ENCODE measurements at places on chromosomes 2 and 18. TPM values are rescaled to one million over a fixed set of nuclear protein-coding genes. Genes with fewer than 3 reads are reported as not detected.

SCYGR4 gene
- polyA plus RNA-seq = not detected

ARMC9 gene
- polyA plus RNA-seq = 0.92 TPM

ITGB6 gene
- not detected for polyA plus RNA-seq

ZNF396 gene
- 2.3 TPM for polyA plus RNA-seq

ESPNL gene
- polyA plus RNA-seq = not detected

PTPN18 gene
- 48.1 TPM for polyA plus RNA-seq

NDC80 gene
- polyA plus RNA-seq = 11.3 TPM

IKZF2 gene
- polyA plus RNA-seq = 36.7 TPM

ANKRD29 gene
- not detected for polyA plus RNA-seq

TDRD15 gene
- polyA plus RNA-seq = not detected

ABCG8 gene
- polyA plus RNA-seq = 0.09 TPM

FER1L5 gene
- polyA plus RNA-seq = 0.03 TPM

GNLY gene
- polyA plus RNA-seq = 6.4 TPM

DNA sequence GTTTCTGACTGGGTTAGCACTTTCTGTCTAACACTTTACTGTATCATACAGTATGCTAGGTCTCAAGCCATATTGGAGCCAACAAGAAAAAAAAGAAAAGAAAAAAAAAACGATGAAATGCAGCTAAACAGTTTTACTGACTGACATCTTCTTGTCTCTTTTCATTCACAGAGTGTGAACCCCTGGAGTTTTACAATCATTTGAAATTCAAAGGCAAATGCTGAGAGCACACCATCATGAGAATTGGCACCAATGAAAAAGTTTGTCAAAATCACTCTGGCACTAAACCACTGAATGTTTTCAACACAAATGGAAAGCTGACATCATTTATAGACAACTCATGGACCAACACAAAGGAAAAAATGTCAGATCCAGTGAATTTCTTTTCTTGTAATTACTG lies 513.3 kb downstream of the LRRTM4 start:
- DNase-seq = no peak

GRCh38 chr2:15711126-15711860 lies 119.6 kb downstream of the DDX1 start:
- DNase-seq = no peak

DNA sequence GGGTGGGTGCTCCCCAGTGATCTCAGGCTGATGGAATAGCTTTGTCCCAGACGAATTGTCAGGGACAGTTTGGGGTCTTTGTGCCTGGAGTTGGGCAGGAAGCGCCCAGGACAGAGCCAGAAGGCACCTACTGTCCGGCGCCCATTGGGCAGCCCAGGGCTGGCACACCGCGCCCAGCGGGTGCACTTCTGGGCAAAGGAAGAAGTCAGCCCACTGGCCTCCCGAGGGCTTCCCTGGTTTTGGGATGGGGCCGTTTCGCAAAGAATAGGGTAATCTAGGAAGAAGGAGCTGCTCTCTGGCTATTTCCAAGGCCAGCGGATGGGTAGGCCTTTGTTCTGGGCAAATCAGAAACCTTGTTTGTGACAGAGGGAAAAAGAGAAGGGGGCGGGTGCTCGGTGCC lies 3.5 kb upstream of the SIX2 start:
- no peak for DNase-seq

DNA sequence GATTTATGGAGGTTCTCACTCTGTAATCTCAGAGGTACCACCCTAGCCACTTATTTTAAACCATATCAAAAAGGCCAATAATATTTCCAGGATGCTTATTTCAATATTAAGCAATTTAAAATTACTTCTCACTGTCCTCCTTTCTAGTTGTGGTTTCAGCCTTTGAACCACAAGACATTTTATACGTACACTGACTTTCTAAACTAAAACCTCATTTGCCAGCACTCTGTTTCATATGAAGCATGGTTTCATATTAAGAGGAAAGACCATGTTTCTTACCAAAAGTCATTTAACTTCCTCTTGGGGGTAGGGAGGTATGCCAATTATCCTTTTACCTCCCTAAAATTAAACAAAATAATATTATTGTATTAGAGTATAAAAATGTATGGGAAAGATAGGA lies 399.8 kb downstream of the CDH7 start:
- no peak for DNase-seq

DNA sequence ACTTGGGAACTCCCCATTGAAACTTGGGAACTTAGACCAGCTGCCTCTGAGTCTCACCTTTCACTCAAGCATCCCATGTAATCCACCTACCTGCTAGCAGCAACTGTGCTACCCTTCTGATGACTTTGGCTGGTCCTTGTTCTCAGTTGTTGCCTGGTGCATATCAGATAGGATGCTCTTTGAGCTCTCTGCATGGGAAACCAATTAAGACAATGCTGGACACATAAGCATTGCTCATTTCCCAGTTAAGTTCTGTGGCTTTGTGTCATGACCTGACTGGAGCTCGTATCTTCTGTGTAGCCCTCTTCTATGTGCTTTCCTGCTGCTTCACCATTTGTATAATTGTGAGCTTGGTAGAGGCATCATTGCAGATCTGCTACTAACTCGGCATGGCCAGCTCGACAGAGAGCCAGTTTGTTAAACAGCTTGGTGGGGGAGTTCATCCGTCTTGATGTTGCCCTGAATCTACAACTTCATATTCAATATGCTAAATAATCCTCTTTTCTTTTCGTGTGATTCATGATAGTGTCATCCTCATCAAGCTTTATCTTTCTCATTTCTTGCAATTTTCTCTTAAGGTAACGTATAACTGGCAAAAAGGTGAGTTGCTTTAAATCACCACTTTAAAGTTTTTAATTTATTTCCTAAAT lies 447.5 kb upstream of the SLC14A2 start:
- DNase-seq = no peak

- no peak for DNase-seq
Observed at GRCh38 chr2:61016392-61017002, 1.0 kb upstream of the PEX13 start.

DNA sequence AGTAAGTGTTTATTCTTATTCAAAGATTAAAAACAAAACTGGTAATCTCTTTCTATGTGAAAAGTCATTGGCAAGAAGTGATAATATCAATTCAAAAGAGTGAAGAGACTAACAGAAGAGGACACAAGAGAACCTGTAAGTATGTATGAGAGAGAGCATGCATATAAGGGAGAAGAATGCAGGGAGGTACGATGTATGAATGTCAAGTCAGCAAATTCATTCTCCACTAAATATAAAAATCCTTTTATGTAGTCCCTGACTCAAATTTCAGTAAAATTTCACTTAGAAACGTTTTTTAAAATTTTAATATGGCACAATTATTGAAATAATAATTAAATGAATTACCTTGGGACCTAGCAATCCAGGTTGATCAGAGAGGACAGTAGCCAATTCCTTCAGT lies 55.3 kb downstream of the NCKAP1 start:
- no peak for DNase-seq

GRCh38 chr2:32229635-32230034 lies 35.1 kb downstream of the NLRC4 start:
- no peak for DNase-seq

DNA sequence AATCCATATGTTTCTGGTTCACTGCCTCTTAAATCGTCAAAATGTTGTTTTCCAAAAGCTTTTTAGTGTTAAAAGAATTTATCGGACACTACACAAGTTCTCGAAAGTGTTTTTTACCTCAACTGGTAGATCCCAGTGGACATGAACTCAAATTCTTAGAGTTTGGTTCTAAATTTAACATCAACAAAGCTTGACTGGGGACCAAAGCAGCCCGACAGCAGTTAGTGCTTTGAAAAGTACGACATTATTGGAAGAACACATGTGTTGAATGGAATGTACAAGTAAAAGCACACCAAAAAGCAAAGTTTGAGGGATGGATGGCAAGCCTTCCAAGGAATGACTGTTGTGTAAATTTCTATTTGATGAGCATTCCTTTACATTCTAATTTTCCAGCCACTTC lies 803.9 kb upstream of the POU3F3 start:
- no peak for DNase-seq

GRCh38 chr2:139529080-139529479 lies 748.9 kb upstream of the NXPH2 start:
- DNase-seq = no peak

DNA sequence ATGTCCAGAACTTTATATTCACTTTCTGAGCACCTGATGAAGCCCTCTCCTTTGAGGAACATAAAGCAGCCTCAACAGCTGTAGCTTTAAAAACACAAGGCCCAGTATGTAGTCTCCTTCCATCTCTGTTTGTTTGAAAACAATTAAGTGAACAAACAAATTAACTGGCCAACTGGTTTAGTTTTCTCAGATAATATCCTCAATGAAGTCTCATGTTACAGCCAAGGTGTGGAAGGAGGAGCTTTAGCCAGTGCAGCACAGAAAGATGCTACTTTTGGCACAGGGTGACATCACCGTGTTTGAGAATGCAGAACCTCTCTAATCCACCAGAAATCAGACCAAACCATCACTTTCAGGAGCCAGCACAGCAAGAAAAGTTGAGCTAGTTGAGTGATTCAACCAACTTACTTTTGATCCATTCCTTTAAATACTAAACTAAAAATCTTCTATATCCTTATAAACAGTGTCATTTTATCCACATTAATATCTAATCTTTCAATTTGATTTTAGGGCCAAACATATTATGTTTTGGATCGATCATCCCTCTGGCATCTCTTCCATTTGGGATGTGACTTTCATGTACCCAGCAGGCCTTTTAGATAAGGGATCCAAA lies 488.7 kb downstream of the ARHGAP15 start:
- no peak for DNase-seq

GRCh38 chr2:23903034-23903433 lies 23.9 kb downstream of the ATAD2B start:
- no peak for DNase-seq

- no peak for DNase-seq
Observed at GRCh38 chr18:34543945-34544344, 166.2 kb upstream of the DTNA start.

DNA sequence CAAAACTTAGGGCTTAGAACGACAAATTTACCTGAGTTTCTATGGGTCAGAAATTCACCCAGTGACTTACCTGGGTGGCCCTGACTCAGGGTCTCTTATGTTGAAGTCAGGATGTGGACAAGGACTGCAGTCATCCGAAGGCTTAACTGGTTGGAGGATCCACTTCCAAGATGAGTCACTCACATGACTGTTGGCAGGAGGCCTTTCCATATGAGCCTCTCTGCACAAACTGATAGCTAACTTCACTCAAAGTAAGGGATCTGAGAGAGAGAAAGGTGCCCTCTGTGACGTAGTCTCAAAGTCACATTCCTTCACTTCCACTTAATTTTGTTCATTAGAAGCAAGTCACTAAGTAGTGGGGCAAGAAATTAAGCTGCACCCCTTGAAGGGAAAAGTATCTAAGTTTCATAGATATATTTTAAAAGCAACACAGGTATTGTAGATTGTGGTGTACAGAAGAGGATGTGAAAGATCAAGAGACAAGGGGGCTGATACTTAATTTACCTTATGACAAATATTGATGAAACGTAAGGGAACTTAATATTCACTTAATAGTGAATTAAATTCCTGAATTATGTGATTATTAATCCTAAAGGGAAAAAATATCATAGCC lies 48.4 kb downstream of the TANK start:
- no peak for DNase-seq

- no peak for DNase-seq
Observed at GRCh38 chr2:96265349-96265839, 403 bp downstream of the TMEM127 start.

- DNase-seq = no peak
Observed at GRCh38 chr2:16020389-16021008, 80.1 kb downstream of the MYCN start.

DNA sequence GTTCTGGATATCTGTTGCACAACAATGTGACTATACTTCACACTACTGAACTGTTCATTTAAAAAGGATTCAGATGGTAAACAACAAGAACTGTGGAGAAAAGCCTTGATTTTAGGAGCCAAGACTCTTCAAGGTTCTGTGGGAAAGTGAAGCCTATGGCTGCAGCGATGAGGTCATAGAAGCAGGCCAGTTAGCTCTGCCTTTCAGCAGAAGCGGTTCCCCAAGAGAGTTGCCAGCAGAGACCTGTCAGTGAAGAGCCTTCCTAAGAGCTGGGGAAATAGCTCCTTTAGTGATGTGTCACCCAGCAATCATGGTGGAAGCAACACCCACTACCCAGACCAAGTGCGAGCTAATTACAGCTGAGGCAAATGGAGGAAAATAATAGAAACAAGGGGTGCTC lies 346.5 kb upstream of the ETAA1 start:
- no peak for DNase-seq

GRCh38 chr2:1550658-1551316 lies 137.5 kb downstream of the TPO start:
- peak; percentile 45 for DNase-seq

DNA sequence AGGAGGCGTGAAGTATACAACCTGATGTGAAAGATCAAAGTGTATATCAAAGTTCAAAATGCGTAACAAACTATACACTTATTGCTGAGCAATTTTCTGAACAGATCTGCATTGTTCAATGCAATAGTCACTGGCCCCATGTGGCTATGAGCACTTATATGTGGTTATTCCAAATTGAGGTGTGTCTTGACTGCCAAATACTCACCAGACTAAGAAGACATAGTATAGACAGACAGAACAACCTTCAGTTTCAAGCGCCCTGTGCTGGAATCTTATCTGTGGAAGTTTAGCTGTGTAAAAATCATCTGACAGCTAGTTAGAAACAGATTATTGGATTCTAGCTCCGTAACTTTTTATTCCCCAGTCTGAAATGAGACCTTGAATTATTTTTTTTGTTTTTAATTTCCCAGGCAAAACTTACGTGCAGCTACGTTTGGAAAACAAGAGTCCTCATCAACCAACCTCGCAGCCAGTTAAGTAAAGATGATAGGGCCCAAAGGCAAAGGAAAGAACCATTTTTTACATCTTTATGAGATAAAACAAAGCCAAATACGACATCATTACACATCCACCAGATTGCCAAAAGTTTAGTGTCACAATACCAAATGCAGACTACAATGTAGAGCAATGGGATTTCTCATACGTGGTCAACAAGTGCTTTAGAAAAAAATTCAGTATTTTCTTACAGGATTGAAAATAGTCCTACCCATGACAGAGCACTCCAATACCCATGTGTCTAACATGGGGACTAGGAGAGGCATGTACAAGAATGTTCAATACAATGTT lies 37.2 kb downstream of the MBOAT2 start:
- no peak for DNase-seq

DNA sequence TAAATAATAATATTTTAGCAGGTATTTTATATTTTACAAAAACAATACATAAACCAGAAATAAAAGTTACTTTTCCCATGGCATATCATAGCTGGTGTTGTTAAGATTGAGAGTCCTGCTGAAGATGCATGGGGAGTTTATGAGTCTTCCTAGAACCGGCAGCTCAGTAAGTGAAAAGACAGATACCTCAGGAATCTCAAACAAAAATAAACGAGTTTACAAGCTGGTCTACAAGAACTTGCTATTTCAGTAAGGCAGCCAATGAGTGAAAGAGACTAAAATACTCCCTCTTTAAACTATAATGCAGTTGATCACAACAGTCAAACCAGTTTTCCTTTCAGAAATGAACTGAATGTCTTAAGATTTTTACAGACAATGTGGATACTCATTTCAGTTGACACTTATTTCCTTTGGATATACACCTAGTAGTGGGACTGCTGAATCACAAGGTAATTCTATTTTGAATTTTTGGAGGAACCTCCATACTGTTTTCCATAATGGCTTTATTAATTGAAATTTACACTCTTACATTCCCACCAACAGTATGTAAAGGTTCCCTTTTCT lies 8.9 kb downstream of the GAREM1 start:
- DNase-seq = no peak

GRCh38 chr18:5979971-5980457 lies 84.7 kb upstream of the TMEM200C start:
- DNase-seq = no peak

Measured in CD4-positive, CD25-positive, alpha-beta regulatory T cell (primary cell).